ENCODE measurements at places on chromosomes 1 and 21.

GRCh38 chr1:18139198-18139981, 31.8 kb downstream of the IGSF21 start:
- no peak for DNase-seq

- DNase-seq: no peak
Observed at GRCh38 chr1:51621841-51622454, 5.1 kb downstream of the OSBPL9 start.

DNA sequence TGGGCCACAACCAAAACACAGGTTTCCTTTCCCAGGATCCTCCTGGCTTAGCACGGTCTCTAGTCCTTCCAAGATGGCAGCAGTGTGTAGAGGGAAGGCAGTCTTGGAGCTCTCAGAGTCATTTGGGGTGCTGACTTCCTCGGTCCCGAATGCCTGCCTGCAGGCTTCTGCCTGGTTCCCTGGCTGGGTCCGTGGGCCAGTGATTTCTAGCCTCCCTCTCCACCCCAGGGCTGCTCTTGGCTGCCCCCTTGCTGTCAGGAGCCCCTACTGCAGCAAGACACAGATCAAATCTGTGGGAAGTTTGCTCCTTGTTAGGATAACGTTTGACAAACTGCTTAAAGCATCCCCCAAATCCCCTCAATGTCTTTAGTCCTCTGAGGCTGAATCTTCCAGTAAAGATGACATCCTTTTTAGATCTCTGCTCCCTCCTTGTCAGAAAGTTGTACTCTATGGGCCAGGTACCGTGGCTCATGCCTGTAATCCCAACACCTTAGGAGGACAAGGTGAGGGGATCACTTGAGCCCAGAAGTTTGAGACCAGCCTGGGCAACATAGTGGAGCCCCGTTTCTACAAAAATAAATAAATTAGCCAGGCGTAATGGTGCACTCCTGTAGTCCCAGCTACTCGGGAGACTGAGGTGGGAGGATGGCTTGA, 272.5 kb downstream of the RRAGC start:
- DNase-seq: peak; percentile 55

DNA sequence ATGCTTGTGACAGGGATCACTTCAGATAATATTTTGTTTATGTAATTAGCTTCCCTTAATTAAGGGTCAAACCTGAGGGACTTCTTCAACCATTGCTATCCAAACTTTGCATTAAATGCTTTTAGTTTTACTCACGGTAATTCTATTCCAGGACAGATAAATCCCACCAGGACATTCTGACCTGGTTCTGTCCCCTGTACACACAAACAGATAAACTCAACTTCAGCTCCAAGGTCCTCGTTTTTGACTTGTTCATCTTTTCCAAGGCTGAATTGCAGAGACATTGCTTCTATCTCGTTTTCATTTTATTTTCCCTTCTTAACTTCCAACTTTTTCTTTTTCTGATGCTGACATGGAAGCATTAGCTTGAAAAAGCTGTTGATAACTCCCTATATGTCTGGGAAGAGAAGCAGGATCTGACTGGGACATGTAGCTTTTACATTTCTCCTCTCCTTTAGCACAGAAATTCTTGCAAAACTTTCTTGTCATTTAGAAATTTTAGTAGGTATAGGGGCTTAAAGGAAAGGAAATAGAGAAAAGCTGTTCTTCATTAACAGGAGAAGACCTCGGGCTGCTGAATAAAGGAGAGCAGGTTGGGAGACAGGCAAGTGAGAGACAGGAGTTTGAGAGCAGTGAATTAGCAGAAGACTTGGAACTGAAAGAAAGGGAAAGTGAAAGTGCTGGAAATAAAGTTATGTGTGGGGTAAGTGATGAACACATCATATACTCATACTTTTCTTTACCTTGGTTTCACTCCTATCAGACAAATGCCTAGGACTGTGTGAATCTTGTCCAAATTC, 231.7 kb upstream of the B3GALT2 start:
- no peak for DNase-seq

GRCh38 chr1:230137337-230137815, 70.3 kb downstream of the GALNT2 start:
- no peak for DNase-seq

GRCh38 chr21:42924433-42924751, 1.0 kb downstream of the ERVH48-1 start:
- no peak for DNase-seq

DNA sequence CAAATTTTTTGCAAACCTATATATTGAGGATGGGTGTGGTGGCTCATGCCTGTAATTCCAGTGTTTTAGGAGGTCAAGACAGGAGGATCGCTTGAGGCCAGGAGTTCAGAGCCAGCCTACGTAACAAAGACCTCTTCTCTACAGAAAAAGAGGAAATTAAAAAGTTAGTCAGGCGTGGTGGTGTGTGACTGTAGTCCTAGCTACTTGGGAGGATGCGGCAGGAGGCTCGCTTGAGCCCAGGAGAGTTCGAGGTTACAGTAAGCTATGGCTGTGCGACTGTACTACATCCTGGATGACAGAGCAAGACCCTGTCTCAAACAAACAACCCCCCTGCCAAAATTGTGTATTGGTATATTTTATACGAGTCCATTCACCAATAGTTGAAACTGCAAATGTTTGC, 589.7 kb downstream of the DPYD start:
- DNase-seq: no peak

DNA sequence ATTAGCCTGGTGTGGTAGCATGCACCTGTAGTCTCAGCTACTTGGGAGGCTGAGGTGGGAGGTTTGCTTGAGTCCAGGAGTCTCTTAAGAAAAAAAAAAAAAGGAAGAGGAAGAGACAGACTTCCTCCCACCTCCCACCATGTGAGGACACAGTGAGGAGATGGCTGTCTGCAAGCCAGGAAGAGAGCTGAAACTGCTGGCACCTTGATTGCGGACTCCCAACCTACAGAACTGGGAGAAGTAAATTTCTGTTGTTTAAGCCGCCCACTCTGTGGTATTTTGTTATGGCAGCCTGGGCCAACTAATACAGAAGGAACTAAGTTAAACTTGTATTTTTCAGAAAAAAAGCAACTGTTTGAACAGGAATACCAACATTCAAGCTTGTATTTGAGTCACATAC, 21.7 kb downstream of the DOP1B start:
- DNase-seq: no peak

DNA sequence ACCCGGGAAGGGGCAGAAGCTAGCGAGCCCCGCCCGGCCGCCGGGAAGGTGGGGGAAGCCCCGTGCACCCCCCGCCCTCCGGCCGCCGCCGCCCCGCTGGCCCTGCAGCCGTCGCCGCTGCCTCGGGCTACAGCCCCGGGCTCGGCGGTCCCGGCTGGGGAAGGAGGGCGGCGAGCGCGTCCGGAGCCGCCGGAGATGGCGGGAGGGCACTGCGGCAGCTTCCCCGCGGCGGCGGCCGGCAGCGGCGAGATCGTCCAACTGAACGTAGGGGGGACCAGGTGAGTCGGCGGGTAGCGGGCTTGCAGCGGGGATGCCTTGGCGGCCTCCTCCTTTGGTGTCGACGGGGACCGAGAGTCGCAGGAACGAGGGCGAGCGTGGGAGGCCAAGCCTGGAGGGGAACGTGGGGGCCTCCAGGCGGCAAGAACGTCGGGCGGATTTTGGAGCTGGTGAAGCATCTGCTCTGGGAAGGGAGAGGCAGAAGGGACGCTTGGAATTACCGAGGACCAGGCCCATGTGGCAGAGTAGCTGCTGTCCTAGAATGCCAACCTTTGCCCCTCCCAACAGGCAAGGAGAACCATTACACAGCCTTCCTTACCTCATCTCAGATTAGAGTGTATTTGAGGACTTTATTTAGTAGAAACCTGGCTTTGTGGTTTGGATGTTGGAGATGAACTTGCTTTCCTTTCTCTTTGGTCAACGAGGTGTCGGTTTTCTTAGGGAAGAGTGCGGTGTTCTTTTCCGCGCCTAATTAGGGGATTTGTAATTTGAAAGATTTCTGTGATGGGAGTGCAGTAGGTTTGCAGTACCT, 591 bp downstream of the KCTD3 start:
- no peak for DNase-seq

DNA sequence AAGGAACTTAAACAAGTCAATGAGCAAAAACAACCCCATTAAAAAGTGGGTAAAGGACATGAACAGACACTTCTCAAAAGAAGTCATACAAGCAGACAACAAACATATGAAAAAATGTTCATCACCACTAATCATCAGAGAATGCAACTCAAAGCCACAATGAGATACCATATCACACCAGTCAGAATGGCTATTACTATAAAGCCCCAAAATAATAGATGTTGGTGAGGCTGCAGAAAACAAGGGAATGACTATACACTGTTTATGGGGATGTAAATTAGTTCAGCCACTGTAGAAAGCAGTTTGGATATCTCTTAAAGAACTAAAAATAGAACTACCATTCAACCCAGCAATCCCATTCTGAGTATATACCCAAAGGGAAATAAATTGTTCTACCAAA, 51.2 kb downstream of the MRPL39 start:
- no peak for DNase-seq

GRCh38 chr1:221625026-221625425, 116.9 kb downstream of the DUSP10 start:
- DNase-seq: no peak

DNA sequence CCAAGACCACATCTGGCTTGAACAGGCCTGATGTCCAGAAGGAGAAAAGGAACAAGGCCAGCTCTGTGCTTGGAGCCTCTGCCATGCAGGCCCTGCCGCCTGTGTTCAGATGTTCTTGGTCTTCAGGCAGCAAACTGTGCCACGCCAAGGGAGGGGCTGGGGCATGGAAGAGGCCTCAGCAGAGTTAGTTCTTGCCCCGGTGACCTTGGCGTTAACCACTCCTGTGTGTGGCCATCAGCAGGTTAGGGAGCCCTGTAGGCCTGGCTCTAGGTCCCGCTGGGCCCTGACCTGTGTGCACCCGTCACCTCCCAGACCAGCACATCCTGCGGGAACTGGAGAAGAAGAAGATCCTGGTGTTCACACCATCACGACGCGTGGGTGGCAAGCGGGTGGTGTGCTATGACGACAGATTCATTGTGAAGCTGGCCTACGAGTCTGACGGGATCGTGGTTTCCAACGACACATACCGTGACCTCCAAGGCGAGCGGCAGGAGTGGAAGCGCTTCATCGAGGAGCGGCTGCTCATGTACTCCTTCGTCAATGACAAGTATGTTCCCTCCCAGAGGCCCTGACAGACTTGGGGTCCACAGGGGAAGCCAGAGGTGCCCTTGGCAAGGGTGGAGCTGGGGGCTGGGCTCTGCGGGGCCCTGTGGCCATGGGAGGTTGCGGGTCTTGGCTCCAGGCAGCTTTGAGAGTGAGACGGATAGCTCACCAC, 7.1 kb downstream of the ZC3H12A start:
- DNase-seq: peak; percentile 77

DNA sequence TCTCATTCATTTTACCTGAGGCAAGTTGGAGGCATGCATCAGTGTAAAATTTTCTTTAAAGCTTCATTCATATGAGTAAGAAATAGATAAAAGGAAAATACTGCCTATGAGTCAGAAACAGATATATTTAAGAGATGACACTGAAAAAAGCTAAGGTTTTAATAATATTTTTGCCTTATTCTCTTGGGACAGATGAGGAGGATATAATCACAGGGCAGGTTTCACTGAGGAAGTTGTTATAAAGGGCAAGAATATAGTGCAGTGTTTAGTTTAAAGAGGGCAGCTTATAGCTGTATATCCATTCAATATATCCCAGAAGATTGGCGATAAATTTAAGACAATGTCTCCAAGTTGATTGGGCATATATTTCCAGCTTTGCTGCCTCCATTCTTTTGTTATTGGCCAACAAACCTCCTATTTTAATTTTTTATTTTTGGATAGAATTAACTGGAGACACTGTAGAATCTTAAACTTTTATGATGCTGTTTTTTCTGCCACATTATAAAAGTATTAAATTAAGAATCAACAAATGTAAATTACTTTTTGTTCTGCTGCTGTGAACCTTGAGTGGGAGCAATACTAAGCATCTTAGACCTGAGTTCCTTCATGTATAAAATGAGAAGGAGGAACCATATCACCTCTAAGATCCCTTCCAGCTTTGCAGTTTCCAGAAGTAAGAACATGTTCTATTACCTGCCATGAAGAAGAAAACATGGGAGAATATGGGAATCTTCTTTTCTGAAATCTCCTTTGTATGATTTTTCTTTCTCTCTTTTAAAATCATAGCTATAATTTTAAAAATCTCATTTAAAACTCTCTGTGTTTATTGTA, 171.6 kb downstream of the S1PR1 start:
- DNase-seq: no peak

GRCh38 chr1:39676948-39677548, 5.1 kb upstream of the NT5C1A start:
- no peak for DNase-seq

GRCh38 chr1:162324396-162324795, 52.3 kb downstream of the SPATA46 start:
- no peak for DNase-seq

DNA sequence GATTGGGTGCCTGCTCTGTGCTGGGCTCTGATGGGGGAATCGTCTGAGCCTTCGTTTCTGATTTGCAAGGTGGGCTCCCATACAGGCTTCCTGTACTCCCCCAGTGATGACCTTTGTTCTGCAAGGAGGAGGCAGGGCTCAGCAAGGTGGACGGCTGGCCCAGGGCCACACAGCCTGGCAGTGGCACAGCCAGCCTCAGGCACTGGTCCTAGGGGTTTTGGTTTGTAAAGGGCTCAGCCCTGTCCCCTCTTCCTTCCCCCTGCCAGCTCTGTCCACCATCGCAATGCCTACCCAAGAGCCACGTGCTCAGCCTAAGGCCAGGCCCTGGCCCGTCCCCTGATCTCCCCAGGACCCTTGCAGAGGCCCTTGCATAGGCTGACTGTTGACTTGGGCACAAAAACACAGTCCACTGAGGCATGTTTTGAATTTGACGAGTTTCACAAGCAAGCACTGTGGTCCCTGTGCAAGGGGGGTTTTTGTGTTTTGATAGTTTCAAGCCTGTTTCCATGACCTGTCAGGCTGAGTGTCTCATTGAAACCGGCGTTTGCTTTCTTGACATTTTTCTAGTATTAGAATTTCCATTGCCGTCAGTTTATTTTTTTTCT, 39.5 kb upstream of the TNFRSF1B start:
- DNase-seq: no peak

- peak; percentile 94 for DNase-seq
Observed at GRCh38 chr1:236603991-236604904, at the start of gene HEATR1. Gene HEATR1, minus strand, starts transcription at chr1:236604516. Its CDS starts 421 bp downstream, at chr1:236604095.

GRCh38 chr1:186532466-186532865, 71.6 kb upstream of the PDC start:
- no peak for DNase-seq

DNA sequence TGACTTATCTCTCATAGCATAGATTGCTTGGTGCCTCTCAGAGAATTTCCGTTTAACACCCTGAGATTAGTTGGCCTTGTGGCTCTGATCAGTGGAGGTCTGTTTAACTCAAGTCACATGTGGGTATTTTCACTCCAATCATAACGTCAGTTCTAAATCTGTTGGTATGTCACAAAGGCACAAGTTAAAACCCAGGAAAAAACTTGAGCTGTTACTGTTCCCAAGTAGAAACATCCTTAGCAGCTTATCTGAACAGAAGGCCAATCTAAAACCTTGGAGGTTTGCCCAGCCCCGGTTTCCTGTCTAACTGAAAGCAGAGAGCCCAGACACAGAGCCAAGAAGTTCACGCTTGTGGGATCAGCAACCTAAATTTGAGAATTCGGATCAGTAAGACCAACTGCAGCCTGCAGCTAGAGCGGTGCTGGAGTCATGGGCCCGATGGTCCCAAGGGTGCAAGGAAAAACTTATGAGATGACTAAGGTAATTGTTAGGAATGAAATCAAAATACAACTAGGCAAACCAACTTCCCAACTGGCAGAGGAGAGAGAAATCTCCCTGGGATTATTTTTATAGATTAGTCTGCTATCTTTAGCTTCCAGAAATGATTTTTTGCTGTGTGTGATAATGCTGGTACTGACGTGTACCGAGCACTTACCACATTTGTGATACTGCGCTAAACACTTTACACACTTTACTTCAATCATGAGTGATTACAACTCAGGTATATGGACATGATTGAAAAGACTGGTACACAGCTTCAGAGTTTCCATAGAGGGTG, 90.2 kb upstream of the C1orf21 start:
- DNase-seq: peak; percentile 88

Data from suprapubic skin (tissue), 4 donors.